Left renal cortex interstitium (tissue), 4 donors: ENCODE measurements at places on chromosomes 3 and 15. TPM values are rescaled to one million over a fixed set of nuclear protein-coding genes. Genes with fewer than 3 reads are reported as not detected.

DNA sequence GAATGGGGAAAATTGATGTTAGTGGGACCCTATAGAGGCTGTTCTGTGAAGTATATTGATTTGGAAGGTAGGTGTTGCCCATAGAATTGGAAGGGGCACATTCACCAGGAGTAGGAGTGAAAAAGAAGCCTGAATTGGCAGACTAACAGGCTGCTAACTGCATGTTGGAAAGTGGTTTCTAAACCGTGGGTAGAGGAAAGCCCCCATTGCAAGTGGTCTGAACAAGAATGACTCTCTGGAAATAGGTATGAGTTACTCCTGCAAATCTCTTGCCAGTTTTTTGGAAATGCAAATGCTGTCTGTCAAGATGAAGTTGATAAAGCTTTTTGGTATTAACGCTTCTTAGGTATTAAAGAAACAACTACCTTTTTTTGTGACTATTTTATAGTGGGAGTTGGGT is 3.5 kb downstream of the UBE2E1 start:
- no peak for DNase-seq

- DNase-seq = no peak
Measured at GRCh38 chr3:46848271-46849044, 14.8 kb downstream of the MYL3 start.

DNA sequence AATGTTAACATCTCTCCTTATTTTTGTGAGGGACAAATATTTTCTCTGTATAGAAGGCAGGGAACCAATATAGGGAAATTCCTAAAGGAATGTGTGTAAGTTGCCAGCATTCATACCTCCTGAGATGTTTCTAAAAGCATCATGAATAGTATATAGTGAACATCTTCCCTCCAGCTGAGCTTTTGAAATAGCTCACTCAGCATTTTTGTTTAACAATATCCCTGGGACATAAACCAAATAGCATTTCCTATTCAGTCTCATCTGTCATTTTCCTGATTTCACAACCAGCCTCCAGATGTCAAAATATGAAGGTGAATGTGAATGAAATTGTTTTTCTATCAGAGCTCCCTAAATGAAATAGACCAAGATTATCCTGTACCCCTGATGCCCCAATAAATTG is 137.2 kb downstream of the PPM1L start:
- DNase-seq = no peak

- DNase-seq = no peak
Measured at GRCh38 chr3:188431040-188431439, 277.1 kb downstream of the LPP start.

- DNase-seq = no peak
Measured at GRCh38 chr3:159008401-159008800, 206.5 kb downstream of the MFSD1 start.

- no peak for DNase-seq
Measured at GRCh38 chr15:92687746-92688145, 32.2 kb upstream of the FAM174B start.

GRCh38 chr3:88810455-88810854 is 297.0 kb upstream of the EPHA3 start:
- no peak for DNase-seq

DNA sequence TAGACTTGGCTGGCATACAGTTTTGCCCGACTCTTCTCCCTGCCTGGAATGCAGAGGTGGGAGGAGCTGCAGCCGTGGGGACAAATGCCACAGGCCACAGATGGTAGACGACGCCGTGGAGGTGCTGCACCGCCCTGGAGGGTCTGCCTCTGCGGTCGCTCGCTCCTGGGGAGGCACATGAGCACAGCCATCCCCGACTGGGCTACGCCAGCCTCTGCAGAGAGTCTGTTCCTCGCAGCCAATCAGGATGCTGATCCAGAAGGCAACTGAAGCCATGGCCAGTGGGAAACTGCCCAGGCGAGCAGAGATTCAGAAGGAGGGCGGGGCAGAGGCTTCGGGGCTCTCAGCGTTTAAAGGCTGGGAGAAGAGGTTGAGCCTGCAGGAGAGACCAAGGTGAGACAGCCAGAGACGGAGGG is 11.9 kb upstream of the LRRC15 start:
- DNase-seq = no peak

GRCh38 chr3:174907027-174907426 is 47.9 kb downstream of the NAALADL2 start:
- no peak for DNase-seq

GRCh38 chr3:67290438-67290837 is 292.3 kb downstream of the KBTBD8 start:
- DNase-seq = no peak

DNA sequence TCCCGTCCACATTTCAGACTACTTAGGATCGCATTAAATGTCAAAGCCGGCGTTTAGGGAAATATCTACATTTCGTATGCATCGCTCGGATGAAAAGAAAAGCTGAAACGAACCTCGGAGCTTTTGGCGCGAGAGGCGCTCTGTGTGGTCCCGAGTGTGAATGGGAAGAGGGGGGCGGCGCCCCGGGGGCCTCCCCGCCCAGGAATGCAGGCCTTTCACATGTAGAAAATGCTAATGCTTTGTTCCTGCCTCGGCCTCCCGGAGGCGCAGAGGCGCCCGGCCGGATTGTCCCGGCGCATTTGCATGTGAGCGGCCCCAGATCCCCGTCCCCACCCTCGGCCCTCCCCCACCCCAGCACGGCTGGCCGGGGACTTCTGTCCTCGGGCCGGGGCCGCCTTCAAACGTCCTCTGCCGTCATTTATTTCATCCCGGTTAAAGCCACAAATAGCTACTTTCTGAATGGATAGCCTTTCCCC is 37.0 kb upstream of the TRIM71 start:
- no peak for DNase-seq

DNA sequence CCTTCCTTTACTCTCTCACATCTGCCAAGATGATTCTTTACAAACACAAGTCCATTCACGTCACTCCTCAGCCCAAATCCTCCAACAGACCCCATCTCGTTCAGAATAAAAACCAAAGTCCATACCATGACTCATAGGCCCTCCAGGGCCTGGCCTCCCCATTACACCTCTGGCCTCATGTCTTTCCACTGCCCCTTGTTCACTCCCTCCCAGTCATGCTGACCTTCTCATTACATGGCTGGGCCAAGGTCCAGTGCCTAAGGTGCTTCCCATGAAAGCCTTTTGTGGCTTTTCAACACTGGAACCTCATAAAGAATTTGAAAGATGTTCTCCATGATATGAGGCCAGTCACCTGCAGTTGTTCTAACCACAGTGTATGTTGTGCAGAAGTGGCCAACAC is 44.5 kb downstream of the NEK10 start:
- no peak for DNase-seq

DNA sequence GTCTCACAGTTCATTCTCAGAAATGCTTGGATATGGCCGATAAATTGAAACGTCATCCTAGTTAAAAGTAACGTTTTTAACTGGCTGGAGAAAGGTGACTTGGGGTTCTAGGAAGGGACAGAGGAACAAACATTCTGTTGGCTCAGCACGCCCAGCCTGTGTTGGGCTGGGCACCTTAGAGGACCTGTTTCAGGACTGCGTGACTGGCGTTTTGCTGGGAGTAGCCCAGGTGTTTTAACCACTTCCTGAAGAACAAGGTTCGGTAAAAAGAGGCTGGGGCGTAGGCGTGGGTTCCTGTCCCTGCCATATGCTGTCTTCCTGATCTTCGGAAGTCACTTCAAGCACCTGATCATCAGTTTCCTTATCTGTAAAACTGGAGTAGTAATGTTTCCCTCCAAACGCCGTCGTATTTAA is 1.1 kb upstream of the TLNRD1 start:
- DNase-seq = no peak

- no peak for DNase-seq
Measured at GRCh38 chr15:22895465-22896190, 57.2 kb downstream of the NIPA2 start.

- no peak for DNase-seq
Measured at GRCh38 chr3:39013921-39014509, 37.7 kb downstream of the SCN11A start.

DNA sequence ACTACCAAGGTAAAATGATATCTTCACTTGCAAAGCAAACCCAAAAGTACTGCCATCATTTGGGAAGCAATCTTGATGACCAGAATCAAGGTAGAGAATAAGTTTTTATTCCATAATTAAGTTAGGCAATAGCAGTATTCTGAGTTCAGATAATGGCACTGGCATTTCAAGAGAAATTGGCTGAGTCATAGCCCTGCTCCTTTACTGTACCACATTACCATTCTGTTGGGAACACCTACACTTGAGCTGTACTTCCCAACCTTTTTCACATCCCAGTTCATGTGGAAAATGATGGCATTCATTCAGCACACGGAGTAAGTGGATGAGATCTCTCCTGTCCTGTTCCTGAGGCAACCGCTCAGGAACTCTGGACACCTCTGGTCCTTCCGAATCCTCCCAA is 311.6 kb upstream of the TPRG1 start:
- DNase-seq = no peak

GRCh38 chr15:69974321-69974720 is 123.4 kb downstream of the TLE3 start:
- DNase-seq = no peak

- DNase-seq = no peak
Measured at GRCh38 chr3:123818921-123819429, 65.2 kb downstream of the MYLK start.

DNA sequence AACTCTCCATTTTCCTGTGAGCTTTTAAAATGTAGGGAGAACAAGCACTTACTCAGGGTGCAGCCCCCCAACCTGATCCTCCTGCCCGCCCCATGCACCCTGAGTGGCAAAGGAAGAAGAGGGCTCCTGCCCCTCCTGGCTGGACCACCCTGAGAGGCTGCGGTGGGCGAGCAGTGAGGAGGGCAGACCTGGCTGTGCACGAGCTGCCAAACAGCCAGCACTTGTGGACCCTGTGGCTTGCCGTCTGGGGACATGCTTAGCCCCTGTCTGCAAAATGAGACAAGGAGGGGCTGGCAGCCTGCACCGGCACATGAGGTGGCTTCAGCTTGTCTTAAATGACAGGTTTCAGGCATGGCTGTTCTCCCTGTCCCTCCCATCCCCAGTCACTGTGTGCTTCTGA is 18.6 kb downstream of the ATP10A start:
- no peak for DNase-seq

- DNase-seq = no peak
Measured at GRCh38 chr3:185527364-185527763, 25.0 kb downstream of the LIPH start.

GRCh38 chr3:26682406-26682805 is 59.8 kb downstream of the LRRC3B start:
- DNase-seq = no peak

- DNase-seq = no peak
Measured at GRCh38 chr3:98770261-98771039, 7.3 kb downstream of the ST3GAL6 start.

DNA sequence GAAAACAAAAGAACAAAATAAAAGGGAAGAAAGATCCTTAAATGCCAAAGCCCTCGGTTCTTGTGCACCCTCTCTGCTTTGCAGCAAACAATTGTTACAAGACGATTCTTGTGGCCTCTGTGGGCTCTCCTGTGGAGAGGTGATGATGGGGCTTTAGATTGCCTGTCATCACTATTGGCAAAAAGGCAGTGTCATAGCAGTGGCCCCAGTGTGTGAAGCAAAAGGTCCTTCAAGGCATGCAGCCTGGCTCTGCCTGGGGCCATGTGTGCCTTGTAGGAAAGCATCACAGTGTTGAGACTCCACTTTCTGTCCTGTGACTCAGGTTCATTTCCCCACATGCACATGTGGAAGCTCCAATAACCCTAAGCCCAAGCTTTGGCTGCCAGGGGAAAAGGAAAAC is 43.7 kb downstream of the POC1A start:
- DNase-seq = no peak

- no peak for DNase-seq
Measured at GRCh38 chr15:57319226-57319918, 56.9 kb upstream of the CGNL1 start.

GRCh38 chr15:85137489-85138168 is 156.0 kb downstream of the PDE8A start:
- no peak for DNase-seq

GRCh38 chr3:145899241-145899640 is 261.7 kb downstream of the PLOD2 start:
- no peak for DNase-seq

GRCh38 chr15:97998307-97999071 is 38.0 kb downstream of the ARRDC4 start:
- DNase-seq = no peak

- no peak for DNase-seq
Measured at GRCh38 chr15:90086868-90087268, 15.4 kb downstream of the IDH2 start.

- no peak for DNase-seq
Measured at GRCh38 chr15:40756938-40757337, 1.9 kb upstream of the RMDN3 start.

- no peak for DNase-seq
Measured at GRCh38 chr15:64515825-64516224, 55.4 kb downstream of the ZNF609 start.

DNA sequence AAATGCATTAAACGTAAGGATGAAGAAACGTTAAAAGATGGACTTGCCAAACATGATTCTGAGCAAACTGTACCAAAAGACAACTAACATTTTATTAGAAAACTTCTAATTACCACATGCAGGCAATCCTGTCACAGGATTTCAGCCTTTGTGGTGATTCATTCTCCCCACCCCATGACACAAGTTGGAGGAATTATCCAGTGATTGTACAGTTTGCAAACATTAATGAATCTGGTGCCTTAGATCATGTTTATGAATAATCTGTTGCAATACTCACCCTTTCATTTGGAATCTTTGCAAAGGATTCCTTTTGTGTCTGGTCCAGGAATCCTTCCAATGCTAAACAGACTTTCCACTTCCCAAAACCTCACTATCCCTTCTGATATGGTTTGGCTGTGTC is 23.3 kb upstream of the ERC2 start:
- DNase-seq = no peak

DNA sequence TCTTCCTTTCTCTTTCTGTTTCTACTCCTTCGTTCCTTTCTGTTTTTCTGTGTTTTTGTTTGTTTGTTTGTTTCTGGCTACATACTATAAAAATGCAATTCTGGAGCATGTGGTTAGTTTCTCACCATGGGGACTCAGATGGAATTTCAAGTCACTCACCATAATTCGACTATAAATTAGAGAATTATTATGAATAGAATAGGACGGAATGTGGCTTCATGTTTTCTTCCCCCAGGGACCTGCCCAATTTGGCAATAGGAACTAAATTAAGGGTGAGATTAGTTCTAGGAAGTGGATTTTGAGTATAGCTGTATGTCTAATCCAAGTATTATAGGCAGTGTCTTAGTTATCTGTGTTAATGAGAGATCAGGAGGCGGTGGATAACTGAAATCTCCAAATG is 96.9 kb downstream of the THSD4 start:
- no peak for DNase-seq

SPINT1 gene
- polyA plus RNA-seq = 78.0 TPM

KLHL40 gene
- not detected for polyA plus RNA-seq

WDR76 gene
- 15.0 TPM for polyA plus RNA-seq

OSTN gene
- 42.6 TPM for polyA plus RNA-seq

DUOX2 gene
- 0.03 TPM for polyA plus RNA-seq

GRAMD2A gene
- polyA plus RNA-seq = 15.3 TPM

NTRK3 gene
- 11.9 TPM for polyA plus RNA-seq

CHST2 gene
- polyA plus RNA-seq = 23.1 TPM

ZPLD1 gene
- 0.49 TPM for polyA plus RNA-seq

CLDN18 gene
- 0.84 TPM for polyA plus RNA-seq

CMC1 gene
- polyA plus RNA-seq = 28.3 TPM

ACTRT3 gene
- polyA plus RNA-seq = 3.6 TPM

DUOXA1 gene
- 0.42 TPM for polyA plus RNA-seq

TMIE gene
- polyA plus RNA-seq = 1.1 TPM

MESP2 gene
- 0.42 TPM for polyA plus RNA-seq

PRR20G gene
- not detected for polyA plus RNA-seq

GATM gene
- 252 TPM for polyA plus RNA-seq

HYKK gene
- polyA plus RNA-seq = 8.9 TPM

RAB5A gene
- polyA plus RNA-seq = 67.7 TPM
